ENCODE measurements at places on chromosomes 1 and 21.
A peak's percentile ranks its signal among the peaks of the same experiment; 100 is the strongest.

- no peak for DNase-seq
Observed at GRCh38 chr1:45317166-45317565, 9.5 kb upstream of the HPDL start.

GRCh38 chr1:87869567-87869966, 540.9 kb downstream of the LMO4 start:
- DNase-seq, result peak; percentile 78

DNA sequence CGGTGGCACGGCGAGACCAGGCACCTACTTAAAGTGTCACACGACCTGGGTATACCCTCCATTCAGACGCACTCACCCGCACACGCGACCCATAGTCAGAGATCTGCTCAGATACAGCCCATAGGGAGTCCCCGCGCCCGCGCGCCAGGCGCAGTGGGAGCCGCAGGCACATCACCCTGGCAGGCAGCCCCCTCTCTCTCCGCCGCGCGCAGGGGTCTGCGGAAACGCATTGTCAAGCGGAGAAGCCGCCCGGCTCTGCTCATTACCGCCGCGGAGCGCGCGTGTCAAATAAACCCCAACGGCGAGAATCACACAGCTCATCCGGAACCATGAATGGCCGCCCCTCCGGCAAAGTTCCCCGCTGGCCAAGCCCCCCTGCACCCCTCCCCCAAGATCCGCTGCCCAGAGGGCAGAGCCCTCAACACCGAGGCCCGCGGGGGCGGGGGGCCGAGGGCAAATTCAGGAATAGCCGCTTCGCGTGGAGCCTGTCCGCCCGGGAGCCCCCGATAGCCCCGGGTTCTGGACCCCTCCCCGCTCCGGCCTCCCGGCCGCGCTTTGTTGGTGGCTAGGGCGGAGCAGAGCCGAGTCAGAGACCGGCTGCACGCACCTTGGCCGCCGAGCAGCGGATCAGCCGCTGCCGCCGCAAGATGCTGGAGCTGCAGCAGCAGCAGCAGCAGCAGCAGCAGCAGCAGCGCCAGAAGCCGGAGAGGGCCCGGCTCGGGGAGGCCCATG, 522 bp downstream of the LRP8 start:
- DNase-seq, result no peak

DNA sequence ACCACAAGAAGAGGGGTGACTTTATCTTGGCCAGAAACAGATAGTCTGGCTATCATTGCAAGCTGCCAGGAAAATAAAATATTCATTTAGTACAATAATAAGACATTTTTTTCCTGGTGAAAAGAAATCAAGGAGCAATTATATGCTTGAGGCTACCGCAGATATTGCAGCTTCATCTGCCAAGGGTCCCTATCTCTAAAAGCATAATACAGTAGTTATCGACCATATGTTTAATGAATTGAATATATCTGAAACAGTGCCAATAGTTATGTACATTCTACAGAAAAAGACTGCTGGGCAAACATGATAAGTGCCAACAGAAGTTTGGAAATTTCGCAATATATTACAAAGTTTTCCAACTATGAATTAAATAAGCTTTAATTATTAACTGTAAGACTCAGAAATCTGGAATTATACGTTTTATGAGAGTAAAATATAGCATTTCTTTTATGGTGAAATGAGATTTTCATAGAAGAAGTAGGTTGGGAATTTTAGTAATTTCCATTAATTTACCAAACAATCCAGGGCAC, 561.1 kb upstream of the ZP4 start:
- no peak for DNase-seq

- no peak for DNase-seq
Observed at GRCh38 chr21:29621525-29621924, 318.3 kb downstream of the GRIK1 start.

- DNase-seq, result no peak
Observed at GRCh38 chr1:195894411-195894810, 713.8 kb downstream of the KCNT2 start.

- no peak for DNase-seq
Observed at GRCh38 chr1:232635778-232636356, 5.9 kb upstream of the SIPA1L2 start.

DNA sequence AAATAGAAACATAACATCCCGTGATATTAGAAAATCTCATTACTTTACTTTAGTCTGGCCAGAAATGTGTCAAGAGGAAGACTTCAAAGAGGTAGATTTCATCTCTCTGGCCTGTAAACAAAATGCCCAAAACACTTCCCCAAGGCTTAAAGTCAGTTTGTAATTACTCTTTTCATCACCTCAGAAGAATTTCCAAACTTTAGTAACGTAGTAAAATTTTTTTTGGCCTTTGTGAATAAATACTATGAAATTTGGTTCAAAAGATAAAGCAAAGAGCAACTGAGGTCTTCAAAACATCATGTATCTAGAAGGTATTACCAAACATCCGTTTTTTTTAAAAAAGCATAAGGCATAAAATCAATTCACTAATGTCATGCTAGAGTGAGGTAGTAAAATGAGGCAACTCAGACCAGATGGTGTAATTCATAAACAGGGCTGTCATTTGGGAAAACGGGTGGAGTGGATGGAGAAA, 51.4 kb downstream of the LEPR start:
- no peak for DNase-seq

GRCh38 chr1:65813956-65814355, 21.3 kb downstream of the PDE4B start:
- peak; percentile 49 for DNase-seq

DNA sequence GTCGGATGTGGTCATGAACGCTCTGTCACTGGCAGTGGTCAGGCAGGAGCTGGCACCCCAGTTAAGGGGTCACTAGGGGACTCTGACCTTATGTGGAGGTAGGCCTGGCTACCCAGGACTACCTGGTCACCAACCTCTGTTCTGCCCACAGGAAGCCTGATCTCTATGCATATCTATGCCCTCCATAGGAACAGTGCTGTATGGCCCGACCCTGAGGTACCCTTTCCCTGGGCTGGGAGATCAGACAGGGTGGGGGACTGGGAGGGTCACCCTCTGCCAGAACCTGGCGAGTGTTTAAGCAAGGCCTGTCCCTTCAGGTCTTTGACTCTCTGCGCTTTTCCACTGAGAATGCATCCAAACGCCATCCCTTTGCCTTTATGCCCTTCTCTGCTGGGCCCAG, 19.0 kb downstream of the CYP4B1 start:
- no peak for DNase-seq

DNA sequence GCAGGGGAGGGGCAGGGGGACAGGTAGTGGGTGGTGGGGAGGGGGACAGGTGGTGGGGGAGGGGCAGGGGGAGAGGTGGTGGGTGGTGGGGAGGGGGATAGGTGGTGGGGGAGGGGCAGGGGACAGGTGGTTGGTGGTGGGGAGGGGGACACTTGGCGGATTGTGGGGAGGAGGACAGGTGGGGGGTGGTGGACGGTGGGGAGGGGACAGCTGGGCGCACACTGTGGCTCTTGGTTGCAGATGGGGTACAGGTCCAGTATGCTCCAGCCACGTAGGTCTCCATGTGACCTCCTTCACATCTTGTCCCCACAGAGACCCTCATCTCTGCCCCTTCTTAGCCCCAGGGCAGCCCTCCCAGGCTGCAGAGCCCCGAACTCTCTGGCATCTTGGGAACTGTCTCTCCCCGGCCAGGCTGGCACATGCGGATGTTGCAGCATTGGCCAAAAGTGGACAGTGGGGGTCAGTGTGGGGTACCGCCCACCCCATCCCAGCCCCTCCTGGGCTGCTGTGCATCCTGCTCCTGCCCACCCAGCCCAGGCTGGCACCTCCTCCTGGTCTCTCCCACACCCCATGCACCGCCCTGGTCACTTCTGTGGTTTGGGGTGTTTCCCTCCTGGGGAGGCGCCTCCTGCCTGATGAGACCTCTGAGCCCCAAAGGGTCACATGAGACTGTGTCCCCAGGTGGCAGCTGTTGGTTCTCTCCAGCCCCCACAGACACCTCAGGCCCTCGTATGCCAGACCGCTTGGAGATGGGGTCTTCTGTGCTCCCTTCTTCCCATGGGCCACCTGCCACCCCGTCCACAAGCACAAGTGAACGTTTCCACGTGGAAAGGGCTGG, 7.6 kb upstream of the SLC19A1 start:
- no peak for DNase-seq

GRCh38 chr1:145918992-145919939, 749 bp upstream of the PEX11B start:
- peak; percentile 30 for DNase-seq

GRCh38 chr1:157878059-157878458, 36.5 kb upstream of the CD5L start:
- peak; percentile 28 for DNase-seq

DNA sequence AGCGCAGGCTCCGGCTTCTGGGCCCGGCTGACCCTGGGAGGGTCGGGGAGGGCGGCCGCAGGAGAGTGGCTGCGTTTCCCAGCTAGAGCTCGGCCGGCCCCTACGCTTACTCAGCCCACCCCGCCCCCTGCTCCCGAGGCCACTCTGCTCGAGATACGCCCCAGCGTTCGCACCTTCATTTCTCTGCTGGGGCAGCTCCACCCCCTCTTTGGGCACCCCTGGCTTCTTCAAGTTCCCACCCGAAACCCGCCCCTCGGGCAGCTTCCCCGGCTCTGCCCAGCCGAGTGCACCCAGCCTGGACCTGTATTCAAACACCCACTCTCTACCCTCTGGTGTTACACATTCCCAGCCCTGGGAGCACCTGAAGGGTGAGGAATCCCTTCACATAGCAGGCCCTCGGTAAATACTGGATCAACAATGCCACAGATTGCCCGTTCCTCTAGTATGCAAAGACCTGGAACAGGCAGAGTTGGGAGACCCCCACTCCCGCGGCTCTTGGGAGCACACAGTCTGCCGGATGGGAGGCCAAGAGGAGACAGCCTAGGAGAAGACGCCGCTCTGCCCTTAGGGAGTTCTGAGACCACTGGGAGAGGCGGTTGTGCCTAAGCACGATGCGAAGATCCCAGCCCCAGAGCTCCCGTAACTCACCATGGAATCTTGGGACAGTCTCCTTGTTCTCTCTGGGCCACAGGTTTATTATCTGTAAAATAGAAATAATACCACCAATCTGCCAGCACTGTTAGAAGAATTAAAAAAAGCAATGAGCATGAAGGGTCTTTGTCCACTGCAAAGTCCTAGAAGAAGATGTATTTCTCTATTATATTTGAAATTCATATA, 566 bp upstream of the PAQR7 start:
- no peak for DNase-seq

DNA sequence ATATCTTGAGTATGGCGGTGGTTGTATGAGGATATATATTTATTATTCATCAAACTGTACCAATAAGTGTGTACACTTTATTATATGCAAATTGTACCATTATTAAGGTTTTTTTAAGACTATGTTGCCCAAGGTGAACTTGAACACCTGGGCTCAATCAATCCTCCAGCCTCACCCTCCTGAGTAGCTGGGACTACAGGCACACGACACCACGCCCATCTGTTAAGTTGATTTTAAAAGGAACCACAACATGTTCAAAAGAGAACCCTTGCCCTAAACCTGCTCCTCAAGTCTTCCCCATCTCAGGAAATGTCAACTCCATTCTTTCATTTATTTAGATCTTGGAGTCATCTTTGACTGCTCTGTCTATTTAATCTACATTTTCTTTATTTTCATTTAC, 24.3 kb upstream of the FBXO28 start:
- no peak for DNase-seq

DNA sequence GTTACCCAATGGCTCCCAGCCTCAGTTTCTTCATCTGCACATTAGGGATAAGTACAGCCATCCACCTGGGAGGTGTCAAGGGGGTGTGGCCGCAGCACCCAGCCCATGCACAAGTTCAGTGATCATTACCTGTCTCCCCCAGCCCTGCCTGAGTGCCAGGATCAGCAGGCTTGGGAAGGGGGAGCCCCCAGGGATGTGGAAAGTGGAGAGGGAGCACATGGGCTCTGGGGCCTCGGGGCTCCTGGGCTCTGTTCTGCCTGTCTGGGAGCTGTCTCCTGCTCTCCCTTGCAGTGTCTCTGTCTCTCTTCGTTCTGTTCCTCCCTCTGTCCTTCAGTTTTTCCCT, 10.8 kb upstream of the PADI1 start:
- no peak for DNase-seq

DNA sequence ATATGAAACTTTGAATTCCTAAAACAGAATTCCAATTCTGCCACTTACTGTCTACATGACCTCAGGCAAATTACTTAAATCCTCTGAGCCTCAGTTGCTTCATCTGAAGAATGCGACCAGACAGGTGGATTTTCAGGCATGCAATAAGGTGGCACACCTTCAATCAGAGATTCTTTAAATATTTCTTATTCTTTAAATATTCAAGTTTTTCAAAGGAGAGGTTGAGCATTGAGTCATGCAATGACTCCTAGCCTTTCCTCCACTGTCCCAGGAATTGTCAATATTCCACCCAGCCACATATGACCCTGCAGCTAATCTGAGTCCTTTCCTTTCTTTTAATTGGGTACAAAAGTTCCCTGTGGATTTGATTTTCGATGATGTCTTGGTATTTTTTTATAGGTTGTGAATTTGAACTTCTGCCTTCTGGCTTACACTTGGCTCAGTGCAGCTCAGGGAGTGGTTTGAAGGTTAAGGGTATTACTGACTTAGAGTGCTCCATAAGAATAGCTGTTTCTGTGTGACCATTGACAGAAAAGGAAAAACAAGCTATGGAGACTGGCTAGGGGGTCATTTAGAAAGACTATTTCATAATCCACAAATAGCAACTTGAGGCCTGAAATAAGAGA, 52.2 kb upstream of the PRDX6 start:
- no peak for DNase-seq

GRCh38 chr21:45200581-45201296, 87.0 kb downstream of the POFUT2 start:
- DNase-seq, result no peak

DNA sequence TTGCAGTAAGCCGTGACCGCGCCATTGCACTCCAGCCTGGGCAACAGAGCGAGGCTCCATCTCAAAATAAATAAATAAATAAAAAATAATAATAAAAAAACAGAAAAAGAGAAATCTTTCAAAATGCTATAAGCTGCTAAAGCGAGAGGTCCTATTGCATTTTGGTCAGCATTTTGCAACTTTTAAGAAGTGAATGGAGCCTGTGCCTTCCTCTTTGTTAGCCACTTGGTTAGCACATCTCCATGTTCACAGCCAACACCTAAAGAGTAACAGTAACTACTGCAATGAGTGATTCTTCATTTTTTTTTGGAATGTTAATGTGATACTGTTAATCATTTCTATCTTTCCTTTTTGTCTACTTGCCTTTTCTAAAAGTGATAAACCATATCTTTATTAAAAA, 80.6 kb downstream of the ERG start:
- DNase-seq, result no peak

GRCh38 chr1:48684381-48684780, 92.3 kb downstream of the BEND5 start:
- no peak for DNase-seq

DNA sequence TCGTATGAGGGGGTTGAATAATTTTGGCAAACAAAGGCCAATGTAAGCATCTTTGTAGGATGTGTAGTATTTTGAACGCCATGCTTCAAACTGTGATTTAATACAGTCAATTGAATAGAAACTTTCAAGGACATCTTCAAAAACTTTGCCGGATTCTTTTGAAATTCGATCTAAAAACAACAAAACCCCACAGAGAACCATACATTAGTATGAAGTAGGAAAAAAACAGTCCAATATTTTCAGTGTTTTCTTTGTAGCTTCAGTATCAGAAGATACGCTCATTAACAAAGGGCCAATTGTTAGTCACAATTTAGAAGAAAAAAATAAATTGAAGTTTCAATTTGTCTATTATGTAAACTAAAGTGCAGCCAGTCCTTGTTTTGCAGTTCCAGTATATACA, 20.7 kb upstream of the SYNJ1 start:
- DNase-seq, result no peak

Data from stromal cell of bone marrow (primary cell).